Left renal pelvis (tissue), 4 donors: ENCODE measurements at places on chromosomes 1 and 21. TPM values are rescaled to one million over a fixed set of nuclear protein-coding genes. Genes with fewer than 3 reads are reported as not detected.
A peak's percentile ranks its signal among the peaks of the same experiment; 100 is the strongest.

SLC9C2 gene
- polyA plus RNA-seq, result 0.03 TPM

NBPF26 gene
- polyA plus RNA-seq, result 15.6 TPM

GREM2 gene
- polyA plus RNA-seq, result 1.7 TPM

LRRC8B gene
- polyA plus RNA-seq, result 4.7 TPM

GRCh38 chr1:89762779-89763648 lies 57.8 kb upstream of the LRRC8D start:
- peak; percentile 72 for DNase-seq

GRCh38 chr1:93614986-93615581 lies 66.6 kb downstream of the BCAR3 start:
- no peak for DNase-seq

GRCh38 chr1:236502579-236502971 lies 21.2 kb upstream of the LGALS8 start:
- no peak for DNase-seq

- DNase-seq, result peak; percentile 4
These were observed 34.0 kb downstream of the ST6GALNAC5 start for GRCh38 chr1:76901158-76901767.

GRCh38 chr1:86503406-86504136 lies 34.8 kb downstream of the CLCA1 start:
- DNase-seq, result no peak

DNA sequence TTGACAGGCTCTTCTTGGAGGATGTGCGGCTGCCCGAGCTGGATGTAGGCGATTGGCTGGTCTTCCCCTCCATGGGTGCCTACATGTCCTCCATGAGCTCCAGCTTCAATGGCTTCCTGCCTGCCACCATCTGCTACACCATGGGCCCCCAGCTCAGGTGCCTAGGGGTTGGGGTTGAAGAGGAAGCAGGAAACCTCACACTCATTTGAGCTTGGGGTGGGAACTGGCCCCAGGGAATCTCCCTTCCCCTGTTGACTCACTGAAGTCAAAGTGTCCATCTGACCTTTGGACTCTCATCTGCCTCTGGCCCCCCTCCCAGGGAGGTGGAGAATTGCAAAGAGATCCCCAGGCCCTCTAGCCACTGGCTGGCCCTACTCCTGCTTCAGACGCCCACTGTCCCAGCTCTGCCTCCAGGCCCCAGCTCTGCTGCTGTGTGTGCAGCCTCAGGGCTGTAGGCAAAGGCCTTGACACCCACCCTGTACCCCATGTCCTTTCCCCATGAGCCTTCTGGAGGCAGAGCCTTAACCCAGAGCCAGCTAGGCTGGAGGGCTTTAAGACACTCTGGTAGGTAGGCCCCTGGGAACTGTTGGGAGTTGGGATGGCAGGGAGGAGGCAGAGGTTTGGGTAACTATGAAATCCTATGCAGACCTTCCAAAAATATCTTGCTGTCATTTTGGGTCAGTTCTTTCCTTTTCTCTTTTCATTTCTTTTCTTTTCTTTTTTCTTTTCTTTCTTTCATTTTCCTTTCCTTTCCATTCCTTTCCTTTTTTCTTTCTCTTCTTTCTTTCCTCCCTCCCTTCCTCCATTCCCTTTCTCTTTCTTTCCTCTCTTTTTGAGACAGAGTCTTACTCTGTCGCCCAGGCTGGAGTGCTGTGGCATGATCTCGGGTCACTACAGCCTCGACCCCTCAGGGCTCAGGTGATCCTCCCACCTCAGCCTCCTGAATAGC lies 66.9 kb upstream of the TINAGL1 start:
- no peak for DNase-seq

- DNase-seq, result no peak
These were observed 3.6 kb downstream of the FAM89A start for GRCh38 chr1:231036416-231036815.
